Ammon's horn (tissue), 1 donor: ENCODE measurements at places on chromosomes 6 and 20.

DNA sequence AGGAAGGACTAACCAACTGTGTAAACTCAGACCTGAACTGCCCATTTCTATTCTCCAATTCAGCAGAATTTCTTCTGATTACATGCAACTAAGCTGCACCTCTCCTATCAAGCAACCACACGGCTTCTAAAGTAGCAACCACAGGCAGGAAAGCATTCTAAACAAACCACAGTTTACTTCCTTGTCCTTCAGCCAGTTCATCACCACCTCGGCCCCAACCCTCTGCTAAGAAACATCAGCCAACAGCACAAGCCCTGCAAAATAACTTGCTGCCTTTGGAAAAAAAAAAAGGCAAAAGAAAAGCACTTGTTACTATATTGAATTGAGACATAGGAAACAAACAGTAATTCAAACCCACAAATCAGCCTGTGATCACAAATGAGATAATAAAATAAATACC is 140.3 kb downstream of the NFATC2 start:
- peak; percentile 52 for DNase-seq

- no peak for DNase-seq
Observed at GRCh38 chr20:43919686-43920403, 5.2 kb downstream of the TOX2 start.

DNA sequence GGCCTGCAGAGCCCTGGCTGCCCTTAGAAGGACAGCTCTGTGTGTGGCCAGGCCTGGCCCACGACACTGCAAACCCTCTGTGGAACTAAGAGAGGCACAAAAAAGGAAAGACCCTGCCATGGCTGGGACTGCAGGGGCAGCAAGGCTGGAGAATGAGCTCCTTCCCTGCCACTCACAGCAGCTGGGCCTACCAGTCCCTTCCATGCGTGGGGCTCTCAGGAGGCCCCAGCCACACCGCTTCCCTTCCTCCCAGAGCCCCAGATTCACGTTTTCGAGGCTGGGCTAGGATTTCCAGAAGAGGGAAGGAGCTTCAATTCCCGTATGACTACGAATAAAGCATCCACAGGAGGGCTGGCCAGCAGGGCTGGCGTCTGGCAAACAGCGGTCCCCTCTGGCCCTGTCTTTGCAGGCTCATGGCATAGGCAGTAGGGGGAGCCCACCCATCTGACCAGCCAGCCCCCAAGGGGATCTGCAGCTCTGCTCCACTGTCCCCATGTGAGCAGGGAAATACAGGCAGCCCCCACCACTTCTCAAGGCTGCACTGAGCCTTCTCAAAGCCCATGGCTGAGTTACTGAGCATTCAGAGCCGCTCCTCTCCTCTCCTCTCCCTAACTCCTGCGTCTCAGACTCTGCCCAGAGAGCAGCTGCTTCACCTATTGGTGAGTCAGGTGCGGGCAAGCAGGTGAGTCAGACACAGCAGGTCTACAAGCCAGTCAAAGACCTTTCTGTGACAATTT is 53.1 kb downstream of the NINL start:
- DNase-seq: peak; percentile 71

- no peak for DNase-seq
Observed at GRCh38 chr6:53309901-53310300, 38.8 kb downstream of the ELOVL5 start.

DNA sequence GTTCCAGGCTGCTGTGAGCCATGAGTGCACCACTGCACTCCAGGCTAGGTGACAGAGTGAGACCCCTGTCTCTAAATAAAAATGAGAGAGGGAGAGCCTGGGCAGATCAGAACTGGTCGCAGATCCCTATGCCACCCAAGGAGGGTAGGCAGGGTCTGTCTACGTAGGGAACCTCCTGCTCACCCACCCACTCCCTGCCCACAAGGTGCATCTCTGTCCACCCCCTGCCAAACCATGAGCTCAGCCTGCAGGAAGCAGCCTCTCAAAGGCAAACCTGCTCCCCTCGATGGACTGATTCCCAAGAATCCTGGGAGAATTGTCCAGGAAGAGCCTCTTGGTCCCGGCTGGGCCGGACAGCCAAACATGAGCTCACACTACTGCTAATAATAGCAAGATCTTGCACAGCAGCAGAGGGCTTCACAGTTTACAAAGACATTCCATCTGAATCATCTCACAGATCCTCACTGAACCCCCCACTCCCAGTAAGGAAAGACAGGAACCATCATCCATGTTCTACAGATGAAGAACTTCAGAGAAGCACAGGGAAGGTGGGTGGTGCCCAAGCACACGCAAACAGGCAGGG is 27.8 kb upstream of the TLDC2 start:
- no peak for DNase-seq

DNA sequence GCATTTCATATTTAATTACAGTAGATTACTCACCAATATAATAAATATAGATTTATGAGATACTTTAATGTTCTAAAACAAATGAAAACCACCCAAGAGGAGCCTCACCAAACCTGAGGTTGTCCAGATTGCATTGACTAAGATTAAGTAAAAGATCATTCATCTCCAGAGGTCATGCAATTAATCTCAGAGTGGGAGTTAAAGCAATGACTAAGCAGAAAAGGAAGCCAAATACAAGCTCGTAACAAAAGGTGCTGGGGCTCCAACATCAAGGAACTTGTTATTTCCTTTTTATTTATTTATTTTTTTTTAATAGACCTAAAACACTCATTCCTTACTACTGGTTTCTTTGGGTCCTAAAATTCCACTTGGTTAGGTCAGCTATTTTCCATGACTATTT is 57.7 kb downstream of the RSPO3 start:
- no peak for DNase-seq

GRCh38 chr6:129345890-129346289 is 364.1 kb downstream of the ARHGAP18 start:
- no peak for DNase-seq

DNA sequence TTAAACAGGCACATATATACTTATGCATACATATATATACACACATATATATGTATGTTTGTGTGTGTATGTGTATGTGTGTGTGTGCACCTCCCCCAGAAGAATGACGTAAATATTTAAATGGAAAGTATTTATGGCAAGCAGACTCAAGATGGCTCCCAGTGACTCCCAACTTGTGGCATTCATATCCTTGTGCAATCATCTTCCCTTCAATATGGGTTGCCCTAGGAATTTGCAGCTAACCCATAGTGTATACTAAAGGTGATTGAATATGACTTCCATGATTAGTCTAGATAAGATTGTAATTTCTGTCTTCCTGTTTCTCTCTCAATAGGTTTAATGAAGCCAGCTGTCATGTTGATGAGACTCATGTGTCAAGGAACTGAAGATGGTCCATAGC is 127.6 kb downstream of the TRDN start:
- no peak for DNase-seq

- DNase-seq: peak; percentile 12
Observed at GRCh38 chr20:52494244-52494643, 302.7 kb upstream of the ZFP64 start.

- DNase-seq: no peak
Observed at GRCh38 chr6:75206576-75207342, 906 bp upstream of the COL12A1 start.

DNA sequence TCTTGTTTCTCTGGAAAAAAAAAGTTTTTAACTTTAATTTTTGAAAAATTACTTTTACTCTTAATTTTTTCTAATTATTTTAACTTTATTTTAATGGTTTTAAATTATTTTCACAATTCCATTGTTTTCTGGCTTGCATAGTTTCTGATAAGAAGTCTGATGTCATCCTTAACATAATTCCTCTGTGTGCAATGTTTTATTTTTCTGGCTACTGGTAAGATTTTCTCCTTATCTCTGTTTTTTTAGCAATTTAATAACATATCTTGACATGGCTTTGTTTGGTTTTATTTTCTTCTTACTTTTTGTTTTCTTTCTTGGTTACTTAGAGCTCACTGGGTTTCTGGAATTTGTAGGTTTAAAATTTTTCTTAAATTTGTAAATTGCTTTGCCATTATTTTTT is 114.8 kb downstream of the TBXT start:
- no peak for DNase-seq

- DNase-seq: peak; percentile 60
Observed at GRCh38 chr20:23027721-23028120, 7.4 kb upstream of the SSTR4 start.

- no peak for DNase-seq
Observed at GRCh38 chr20:48189181-48189580, 403.9 kb upstream of the SULF2 start.

- DNase-seq: no peak
Observed at GRCh38 chr6:63795006-63795405, 159.4 kb downstream of the PHF3 start.

DNA sequence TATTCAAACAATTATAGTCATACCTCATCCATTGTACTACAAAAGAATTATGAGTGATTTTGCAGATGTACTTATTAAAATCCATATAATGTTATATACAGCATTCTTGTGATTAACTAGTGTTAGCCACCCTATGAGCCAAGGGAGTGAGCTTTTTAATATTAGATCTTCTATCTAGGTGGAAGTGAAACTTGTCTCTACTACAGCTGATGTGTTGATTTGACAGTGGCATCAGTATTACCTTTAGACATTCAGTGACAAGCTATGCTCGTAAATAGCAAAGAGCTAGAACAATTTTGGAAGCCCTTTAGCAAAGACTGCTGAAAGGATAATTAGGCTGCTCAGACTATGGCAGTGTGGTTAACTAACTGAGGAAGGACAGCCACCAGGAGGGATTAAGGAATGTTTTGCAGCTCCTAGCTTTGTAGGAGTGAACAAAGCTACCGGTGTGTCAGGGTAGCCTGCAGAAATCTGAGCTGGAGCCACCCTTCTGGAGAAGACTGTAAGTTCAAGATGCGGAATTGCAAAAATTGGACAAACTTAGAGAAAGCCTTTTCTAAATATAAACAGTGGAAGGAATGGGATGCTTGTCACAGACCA is 73.7 kb downstream of the AFG1L start:
- no peak for DNase-seq

DNA sequence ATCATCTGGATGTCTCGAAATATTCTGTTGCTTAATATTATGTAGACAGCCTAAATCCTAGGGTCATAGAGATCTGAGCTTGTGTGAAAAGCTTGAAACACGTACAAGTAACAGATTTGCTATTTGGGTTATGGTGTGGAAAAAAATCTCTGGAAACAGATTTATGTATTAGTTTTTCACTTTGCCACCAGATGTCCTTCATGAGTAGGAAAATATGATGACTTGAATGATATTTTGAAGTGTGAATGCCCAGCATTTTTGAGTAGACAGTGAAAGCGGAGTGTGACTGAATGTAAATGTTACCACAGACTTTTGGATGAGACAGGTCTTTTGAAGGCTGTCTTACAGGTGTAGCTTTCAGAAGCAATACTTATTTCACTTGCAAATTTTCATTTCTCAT is 4.2 kb upstream of the BMP6 start:
- peak; percentile 38 for DNase-seq

GRCh38 chr20:60862601-60863000 is 389.5 kb upstream of the CDH4 start:
- DNase-seq: no peak

- DNase-seq: no peak
Observed at GRCh38 chr6:140541288-140541687, 1166.8 kb upstream of the CITED2 start.

DNA sequence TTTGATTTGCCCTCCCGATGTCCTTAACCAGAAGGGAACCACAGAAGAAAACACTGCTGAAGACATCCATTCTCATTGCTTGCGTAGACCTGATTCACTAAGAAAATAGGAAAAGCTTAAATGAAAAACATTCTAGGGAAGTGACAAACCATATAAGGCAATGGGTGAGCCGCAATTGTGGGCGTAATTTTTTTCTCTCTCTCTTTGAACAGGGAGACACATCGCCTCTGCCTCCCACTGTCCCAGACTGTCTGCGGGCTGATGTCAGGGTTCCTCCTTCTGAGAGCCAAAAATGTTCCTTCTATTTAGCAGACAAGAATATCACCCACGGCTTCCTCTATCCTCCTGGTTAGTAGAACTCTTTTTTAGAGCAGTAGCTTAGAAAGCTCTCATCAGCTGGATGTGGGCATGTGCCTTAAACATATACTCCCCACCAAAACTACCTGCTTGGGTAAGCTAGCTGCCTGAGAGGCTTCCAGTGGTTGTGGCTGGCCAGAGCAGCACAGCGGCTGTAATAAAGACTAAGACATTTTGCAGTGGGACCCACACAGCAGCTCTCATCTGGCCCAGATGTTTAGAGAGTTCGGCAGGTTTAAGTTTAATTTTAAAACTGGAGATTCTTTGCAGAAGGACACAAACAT is 22.7 kb upstream of the CTAGE9 start:
- peak; percentile 76 for DNase-seq

GRCh38 chr6:139982195-139982594 is 607.7 kb upstream of the CITED2 start:
- DNase-seq: no peak

- peak; percentile 67 for DNase-seq
Observed at GRCh38 chr6:17725083-17725482, 18.4 kb upstream of the NUP153 start.

DNA sequence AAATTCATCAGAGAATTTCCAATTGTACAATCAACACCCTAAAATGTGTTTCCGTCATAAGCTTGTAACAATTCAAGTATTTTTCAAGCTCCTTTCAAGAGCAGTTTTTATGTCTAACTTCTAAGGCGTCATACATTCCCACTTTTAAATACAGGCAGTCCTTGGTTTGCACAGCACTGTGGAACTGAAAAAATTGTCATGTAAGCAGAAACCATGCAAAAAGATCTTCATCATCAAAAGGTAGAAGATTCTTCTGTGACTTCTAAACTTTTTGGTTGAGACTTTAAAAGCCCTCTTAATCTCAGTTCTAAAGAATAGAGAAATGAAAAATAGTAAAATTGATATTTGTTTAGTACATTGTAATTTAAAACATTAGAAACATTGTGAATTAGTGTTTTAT is 315.6 kb downstream of the TPBG start:
- DNase-seq: no peak

GRCh38 chr6:131846905-131847304 is 39.1 kb downstream of the ENPP1 start:
- DNase-seq: no peak

DNA sequence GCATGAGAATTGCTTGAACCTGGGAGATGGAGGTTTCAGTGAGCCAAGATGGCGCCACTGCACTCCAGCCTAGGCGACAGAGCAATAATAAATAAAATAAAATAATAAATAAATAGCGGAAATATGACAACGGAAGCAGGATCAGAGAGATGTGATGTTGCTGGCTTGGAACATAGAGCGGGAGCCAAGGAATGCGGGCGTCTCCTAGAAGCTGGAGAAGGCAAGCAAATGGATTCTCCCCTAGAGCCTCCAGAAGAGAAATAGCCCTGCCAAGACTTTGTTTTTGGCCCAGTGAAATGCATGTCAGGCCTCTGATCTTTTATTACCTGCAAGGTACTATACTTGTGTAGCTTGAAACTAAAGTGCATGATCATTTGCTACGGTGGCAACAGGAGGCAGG is 12.4 kb downstream of the KIAA1755 start:
- no peak for DNase-seq

- no peak for DNase-seq
Observed at GRCh38 chr6:90890683-90891330, 303.9 kb upstream of the MAP3K7 start.

- no peak for DNase-seq
Observed at GRCh38 chr6:106490436-106490835, 129.9 kb downstream of the CRYBG1 start.

- DNase-seq: no peak
Observed at GRCh38 chr6:47392251-47392650, 82.5 kb upstream of the TNFRSF21 start.

- no peak for DNase-seq
Observed at GRCh38 chr20:48908656-48909319, 12.7 kb upstream of the ARFGEF2 start.

- no peak for DNase-seq
Observed at GRCh38 chr20:42565235-42565995, 624.3 kb downstream of the PTPRT start.
